NCI-H460 (cell line): ENCODE measurements at places on chromosomes 16 and 17.
A peak's percentile ranks its signal among the peaks of the same experiment; 100 is the strongest.

DNA sequence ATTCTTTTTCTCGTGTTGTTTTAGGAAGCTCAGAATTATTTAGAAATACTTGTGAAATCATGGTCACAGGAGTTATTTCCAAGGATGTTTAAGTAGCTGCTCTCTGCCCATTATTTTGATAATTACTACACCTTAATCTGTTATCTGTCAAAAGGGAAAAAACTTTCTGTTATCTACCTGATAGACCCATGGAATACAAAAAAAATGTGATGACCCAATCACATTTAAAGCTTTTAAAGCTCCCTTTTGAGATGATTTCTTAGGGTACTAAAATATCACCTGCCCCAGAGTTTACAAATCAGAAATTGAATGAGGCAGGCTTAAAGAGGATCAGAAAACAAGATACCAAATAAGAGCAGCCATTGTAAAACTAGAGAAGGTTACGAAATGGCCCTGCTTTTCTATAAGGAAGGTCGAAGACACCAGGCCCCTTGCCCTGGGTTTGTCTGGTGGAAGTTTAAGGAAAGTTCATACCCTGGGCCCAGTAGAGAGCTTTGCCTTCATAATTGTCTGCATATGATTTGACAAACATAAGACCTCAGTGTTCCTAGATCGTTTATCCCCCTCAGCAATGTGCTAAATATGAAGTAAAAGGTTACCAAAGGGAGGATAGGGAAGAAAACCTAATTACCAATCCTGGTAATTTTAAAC, 149.9 kb upstream of the TBX2 start:
- DNase-seq: peak; percentile 28

GRCh38 chr17:57948169-57948554, 7.0 kb downstream of the CUEDC1 start:
- no peak for DNase-seq

- DNase-seq: no peak
Observed at GRCh38 chr17:43669971-43670644, 8.4 kb upstream of the MEOX1 start.

DNA sequence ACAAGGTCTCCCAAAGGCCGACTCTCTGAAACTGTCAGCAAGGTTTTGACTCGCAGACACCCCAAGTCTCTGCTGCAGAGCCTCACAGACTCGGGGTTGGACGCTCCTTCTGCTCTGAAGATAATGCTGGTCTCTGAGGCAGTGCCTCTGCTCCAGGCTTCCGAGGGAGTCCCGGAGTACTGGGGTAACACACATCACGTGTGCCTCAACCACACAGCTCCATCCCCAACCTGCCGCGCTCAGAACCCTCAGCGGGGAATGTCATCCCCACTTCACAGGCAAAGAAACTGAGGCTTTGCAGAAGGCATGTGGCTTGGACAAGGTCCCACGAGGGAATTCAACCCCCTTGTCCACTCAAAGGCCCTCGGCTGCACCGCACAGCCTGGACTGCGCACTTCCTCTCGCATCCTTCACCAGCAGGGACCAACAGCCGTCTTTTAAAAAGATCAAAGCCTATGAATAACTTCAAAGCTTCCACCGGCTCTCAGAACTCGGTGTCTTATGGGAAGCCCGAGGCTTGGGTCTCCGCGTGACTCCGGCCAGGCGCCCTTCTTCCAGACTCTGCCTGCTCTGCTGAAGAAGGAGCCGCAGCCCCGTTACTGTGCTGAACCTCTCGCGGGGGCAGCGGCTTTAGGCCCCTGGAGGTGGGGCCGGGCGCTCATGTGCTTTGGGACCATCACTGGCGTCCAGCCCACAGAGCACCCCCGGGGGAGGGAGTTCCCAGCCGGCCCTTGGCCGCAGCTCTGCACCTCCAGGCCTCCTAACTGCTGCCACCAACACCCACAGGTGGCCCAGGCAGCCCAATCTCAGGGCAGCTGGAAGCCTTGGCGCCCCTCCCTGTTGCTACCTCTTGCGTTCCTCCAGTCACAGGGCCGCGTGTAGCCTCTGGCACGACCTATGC, 2.2 kb downstream of the TMEM204 start:
- DNase-seq: no peak

DNA sequence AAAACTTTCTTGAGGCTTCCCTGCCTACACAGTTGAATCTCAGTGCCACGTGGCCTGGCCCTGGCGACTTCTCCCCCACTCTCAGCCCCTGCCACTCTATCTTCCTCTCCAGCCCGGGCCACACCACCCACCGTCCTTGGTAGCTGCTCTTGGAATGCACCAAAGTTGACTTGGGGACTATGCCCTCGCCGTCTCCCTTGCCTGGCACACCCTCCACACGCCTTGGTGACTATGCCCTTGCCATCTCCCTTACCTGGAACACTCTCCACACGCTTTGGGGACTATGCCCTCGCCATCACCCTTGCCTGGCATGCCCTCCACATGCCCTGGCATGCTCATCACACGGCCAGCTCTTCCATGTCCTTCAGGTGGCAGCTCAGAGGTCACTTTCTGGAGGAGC, 15.5 kb upstream of the TVP23A start:
- DNase-seq: no peak

GRCh38 chr17:21454441-21454840, 78.3 kb downstream of the KCNJ12 start:
- DNase-seq: no peak

- peak; percentile 88 for DNase-seq
Observed at GRCh38 chr16:57535680-57536305, 578 bp downstream of the CCDC102A start.

DNA sequence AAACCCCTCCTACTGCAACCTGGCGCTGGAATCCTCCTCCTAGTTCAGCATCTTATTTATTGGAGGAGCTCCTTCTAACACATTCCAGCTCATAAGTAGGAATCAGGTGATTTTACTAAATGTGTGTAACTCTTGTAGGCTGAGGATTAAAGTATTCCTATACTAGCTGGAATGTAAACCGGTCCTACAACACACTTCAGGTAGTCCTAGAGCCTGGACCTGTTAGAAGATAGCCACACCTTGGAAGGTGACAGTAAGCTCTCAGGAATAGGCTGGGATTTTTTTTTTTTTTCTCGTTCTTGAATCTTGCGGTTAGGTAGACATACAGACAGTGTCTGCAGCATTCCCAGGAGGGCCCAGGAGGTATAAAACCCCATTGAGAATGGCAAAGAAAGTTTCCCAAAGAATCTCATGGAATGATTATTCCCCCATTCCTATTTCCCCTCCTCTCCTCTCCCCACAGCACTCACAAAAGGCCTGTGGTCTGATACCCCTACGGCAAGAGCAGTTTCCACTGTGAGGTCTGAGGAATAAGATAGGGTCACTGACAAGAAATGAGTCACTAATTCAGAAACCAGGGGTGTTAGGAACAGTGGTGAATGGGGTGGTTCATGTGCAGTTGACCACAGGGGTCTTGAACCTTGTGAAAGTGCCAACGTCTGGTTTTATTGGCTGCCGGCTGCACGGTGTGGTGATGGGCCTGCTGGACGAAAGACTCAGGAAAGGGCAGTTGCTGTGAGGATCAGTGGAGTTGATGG, 267.1 kb downstream of the UTP18 start:
- DNase-seq: no peak

DNA sequence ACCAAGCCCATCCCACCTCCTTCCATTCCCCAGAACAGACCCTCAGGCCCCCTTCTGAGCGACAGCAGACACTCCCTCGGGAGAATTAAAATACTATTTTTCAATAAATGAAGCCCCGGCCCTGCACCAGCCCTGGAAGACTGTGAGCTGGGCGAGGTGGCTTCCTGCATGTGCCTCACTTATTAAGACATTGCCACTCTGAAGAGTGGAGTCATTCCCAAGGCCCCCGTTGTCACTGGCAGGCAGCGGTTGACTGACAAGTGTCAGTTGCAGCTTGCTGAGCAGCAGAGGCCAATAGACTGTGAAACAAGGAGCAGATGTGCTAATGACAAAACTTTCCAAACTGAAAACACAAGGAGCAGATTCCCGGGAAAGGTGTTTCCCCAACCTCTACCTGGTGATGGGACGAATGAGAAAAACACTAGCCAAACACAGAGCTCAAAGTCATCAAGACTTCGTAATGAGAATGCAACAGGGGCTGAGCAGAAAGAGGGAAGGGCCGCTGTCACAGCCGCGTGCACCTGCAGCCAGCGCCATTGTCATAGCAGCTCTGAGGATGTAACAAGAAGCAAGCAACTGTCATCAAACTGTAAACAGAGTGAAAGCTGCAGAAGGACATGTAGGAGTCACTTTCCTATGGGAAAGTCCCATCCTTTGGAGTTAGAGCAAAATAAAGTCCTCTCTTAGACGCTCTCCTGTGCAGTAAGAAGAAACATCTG, 232.1 kb downstream of the C16orf78 start:
- no peak for DNase-seq

GRCh38 chr17:48578616-48579470, 693 bp upstream of the HOXB4 start:
- DNase-seq: no peak

- no peak for DNase-seq
Observed at GRCh38 chr17:78735832-78736525, 46.1 kb downstream of the CYTH1 start.

DNA sequence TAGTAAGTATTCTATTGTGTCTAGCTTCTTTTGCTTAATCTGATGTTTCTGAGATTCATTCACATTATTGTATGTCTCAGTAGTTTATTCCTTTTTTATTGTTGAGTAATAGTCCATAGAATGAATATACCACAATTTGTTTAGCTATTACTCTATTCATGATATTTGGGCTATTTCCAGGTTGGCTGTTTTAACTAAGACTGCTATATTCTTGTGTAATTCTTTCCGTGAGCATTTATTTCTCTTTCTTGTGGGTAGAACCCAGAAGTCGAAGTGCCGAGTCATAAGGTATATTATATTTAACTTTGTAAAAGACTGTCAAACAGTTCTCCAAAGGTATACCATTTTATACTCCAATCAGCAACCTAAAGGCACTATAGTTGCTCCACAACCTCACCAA, 160.8 kb downstream of the ANKFN1 start:
- DNase-seq: no peak

GRCh38 chr16:82194086-82194485, 24.1 kb upstream of the MPHOSPH6 start:
- DNase-seq: no peak

DNA sequence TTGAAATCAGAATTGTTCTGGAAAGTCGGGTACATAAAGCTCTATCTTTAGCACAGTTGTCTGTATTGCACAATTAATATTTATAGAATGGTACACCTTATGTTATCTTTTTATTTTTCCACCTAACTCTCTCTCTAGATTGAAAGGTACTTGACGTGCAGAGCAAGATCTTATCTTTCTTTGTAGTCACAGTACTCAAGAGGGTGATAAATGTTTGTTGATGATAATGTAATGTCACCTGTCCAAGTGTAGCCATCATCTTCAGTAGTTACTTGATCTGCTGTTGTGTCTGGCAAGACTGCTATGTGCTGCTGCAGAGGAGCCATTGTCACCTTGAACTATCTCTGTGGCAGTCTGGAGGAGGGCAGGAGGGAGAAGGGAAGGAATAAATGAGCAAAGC, 5.3 kb downstream of the HMOX2 start:
- DNase-seq: no peak

- no peak for DNase-seq
Observed at GRCh38 chr17:10025976-10026901, 121.2 kb upstream of the RCVRN start.

DNA sequence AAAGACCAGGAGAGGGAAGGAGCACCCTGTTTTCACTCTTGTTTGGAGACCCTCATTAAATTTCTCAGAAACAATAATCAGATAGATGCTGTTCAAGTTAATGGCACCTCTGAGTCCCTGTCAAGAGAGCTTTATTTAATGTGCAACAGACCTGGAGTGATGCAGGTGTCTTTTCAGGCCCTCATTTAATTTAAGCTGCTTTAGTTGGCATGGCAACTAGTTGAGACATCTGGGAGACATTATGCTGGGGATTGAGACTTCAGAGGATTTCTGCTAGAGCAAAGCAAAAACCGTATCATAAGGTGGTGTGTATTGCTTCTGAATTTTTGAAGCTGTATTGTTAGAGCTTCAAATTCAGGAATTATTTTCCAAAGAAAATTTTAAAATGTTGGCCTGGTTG, 108.5 kb downstream of the NLK start:
- no peak for DNase-seq

DNA sequence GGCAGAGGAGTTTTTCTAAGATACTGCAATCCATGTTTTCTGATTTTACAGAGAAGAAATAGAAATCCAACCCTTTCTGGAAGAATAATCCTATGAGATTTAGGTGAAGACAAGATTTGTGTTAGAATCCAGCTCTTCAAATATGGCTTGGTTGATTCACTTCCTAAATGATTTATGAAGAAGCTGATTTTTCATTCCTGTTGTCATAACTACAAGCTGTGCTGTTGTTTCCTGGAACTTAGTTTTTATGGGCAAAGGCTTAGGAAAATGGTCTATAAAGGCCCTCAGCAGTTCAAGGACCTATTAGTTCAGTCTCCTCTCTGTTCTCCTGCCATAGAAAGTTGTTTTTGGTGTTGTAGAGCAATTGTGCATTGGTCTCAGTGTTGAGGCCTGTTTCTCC, 174.2 kb upstream of the FAM20A start:
- DNase-seq: no peak

DNA sequence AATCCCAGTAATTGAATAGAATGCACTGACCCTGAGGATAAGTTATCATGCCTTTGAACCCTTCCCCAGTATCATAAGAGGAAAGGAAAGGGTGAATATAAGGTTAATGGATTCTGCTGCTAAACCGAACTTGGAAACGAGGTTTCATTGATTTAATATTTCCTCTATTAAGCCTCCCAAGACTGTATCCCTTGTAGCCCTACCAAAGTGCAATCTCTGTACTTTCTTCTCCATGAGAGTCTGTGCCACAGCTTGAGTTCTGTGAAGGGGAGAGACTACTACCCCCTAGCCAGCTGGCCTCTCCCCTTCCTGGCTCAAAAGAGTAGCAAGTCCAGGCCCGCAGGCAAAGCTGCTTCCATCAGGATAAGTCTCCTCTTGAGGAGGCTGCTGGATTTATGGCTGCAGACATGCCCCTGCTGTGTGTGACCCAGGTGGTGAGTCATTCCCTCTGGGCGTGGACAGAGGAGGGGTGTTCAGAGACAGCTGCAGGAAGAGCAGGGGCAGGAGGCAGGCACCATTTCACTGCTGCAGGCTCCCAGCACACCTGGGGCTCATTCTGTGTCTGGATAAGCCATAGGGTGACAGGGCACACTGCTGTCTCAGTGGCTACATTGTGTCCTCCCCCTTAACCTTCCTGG, 58.4 kb downstream of the TOM1L2 start:
- DNase-seq: peak; percentile 80

GRCh38 chr17:13292291-13292690, 274.5 kb upstream of the ELAC2 start:
- no peak for DNase-seq

DNA sequence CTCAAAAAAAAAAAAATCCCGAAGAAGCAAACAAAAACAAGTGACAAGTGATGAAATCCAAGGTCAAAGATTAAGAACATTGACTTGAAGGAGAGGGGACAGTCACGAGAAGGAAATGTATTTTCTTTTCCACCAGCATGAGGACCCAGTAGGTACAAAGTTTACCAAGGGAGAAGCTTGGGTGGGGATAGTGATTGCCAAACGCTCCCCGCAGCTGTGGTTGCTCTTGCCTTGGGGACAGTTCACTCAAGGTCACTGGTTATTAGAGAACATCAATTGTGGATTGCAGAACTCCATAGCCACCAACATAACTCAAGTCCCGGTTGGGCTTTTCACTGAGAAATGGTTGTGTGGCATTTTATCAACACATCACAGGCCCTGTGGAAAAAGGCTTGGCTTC, 27.0 kb downstream of the RSL1D1 start:
- no peak for DNase-seq
